Fibroblast of skin of scalp (primary cell): ENCODE measurements at places on chromosomes 6 and 20.
A peak's percentile ranks its signal among the peaks of the same experiment; 100 is the strongest.

DNA sequence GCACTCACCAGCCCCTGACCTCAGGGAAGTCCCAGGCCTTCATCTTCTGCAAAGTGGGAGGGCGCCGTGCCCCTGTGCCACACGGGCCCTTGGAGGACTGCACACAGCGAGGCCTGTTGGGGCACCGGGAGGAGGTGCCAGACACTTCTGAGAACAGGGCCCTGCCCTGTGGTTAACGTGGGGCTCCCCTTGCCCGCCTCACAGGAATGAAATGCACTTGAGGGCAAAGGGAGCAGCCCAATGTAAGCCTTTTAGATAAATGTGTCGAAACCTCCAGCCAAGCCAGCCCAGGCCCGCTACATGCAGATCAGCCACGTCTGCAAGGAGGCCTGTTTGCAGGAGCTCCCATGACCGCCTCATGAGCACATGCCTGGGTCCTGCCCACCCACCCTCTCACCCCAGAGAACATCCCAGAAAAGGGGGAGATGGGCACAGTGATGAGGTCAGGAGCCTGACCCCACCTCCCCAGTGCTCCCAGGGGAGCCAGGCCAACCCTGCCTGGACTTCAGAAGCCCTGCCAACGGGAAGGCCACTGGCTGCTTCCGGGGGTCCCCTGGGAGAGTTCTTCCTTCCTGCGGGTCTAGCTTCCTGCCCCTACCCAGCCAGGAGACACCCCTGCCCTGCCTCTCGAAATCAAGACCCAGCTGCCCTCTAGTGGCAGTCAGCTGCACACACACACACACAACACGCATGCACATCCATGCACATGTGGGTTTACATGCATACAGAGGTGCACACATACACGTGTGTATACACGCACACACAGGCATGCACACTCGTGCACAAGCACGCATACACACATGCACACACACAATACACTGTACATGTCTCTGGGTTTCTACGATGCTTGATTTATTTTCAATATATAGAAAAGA is 178.7 kb downstream of the TAF4 start:
- peak; percentile 53 for DNase-seq

DNA sequence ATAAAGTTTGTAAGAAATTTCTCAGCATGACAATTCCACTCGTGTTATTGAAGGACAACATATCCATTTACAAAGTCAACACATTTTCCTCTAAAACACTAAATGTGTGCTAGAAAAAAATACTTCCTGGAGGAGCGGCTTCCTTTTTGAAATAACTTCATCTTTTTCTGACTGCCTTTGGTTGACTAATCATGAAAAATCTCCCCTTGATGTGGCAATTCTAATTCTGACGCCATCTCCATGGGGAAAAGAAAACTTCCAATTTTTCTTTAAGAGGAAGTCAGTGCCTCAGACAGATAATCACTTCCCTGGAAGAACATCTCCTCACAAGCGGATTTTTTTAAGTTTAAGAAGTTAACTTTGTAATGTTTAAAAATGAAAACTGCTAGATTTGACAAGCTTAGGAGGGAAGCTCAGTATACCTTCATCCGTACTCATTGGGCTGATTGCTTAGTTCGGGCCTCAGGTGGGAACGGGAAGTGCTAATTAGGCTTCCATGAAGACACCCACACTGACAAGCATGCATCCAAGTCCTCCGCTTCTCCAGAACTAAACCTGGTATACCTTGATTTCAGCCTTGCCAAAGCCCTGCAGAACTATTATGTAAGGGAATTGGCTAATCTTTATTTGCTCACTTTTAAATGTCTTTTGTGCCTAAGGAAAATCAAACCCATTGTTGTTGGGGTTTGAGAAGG is 35.1 kb upstream of the DUSP22 start:
- peak; percentile 34 for DNase-seq

DNA sequence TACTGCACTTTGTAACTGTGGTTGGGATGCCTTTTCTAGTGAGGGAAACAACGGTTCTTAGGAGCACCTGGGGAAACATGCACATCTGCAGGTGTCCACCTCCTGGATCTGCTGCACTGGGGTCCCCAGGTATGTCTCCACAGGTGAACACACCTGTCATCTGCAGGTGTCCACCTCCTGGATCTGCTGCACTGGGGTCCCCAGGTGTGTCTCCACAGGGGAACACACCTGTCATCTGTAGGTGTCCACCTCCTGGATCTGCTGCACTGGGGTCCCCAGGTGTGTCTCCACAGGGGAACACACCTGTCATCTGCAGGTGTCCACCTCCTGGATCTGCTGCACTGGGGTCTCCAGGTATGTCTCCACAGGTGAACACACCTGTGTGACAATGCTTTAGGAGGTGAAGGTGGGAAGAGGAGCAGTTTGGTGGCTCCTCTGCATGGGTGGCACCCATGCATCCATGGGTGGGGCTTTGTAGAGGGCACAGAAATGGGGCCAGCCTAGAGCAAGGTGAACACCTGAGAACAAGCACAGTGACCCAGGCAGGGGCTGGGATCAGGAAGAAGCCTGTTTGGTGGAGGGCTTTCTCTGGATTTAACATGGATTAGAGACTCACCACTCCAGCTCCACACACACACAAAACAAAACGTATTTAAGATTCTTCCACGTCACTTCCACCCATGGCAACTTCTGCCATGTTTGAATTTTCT is 206.0 kb upstream of the CDH4 start:
- DNase-seq: no peak

GRCh38 chr6:1527073-1527457 is 82.7 kb upstream of the FOXC1 start:
- DNase-seq: peak; percentile 33
